ENCODE measurements at places on chromosomes 7 and 10. TPM values are rescaled to one million over a fixed set of nuclear protein-coding genes. Genes with fewer than 3 reads are reported as not detected.

Gene CLEC5A
- total RNA-seq = not detected

DNA sequence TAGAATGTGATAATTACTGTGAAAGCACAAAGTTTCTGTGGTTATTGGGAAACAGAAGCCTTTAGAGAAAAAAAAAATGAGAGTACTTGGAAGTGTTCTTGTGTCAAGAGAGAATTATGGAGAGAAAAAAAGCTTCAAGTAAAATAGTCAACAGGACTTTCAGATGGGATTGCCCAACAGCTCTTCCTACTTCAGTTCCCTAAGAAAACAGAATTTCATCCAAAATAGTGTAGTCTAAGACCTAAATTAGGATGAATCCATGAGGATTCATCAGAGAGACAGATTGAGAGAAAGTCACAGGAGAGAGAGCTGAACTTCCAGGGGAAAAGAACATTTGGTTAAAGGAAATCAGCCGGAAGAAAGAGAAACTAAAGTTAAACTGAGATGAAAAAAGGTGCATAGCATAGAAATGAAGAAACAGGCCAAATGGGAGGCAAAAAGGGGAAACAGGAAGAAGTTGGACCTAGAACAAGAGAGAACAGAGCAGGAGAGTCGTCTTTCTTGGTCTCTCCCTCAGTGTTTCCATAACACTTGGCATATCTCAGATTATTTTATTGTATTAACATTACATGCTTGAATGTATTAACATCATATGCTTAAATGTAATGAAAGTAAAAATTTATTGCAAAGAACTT lies 2.5 kb downstream of the SCIN start:
- no peak for DNase-seq

Gene H2AZ2
- total RNA-seq = 260 TPM

DNA sequence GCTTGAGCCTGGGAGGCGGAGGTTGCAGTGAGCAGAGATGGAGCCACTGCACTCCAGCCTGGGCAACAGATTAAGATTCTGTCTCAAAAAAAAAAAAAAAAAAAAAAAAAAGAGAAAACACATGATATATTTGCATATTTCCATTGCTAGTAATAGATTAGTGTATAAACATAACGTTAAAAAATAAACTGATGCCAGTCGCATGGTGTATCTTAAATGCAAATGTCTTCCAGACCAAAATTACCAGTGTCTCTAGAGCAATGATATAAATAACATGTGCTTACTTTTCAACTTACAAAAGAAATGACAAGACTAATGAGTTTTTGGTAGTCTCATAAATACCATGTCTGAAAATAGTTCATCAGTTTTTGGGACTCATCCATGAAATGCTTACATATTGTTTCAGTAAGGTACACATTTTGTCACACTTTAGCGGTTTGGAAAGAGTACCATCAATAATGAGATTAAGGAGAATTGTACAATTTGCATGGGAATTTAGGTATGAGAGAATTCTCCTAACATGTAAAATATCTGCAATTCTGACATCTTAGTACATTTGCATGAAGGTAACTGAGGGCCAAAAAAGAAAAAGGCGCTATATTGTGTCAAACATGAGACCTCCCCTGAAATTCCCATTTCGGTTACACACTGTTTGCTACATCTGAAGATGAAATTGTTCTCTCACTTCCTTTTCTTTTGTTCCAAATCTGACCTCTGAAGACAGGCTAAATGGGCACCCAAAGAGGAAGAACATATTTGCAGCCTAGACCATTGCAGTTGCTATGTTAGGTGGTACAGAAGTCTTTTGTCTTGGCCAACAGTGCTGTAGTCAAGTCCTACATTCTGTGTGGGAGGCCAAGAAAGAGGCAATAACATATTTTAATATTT lies 51.5 kb upstream of the PIP4K2A start:
- no peak for DNase-seq

GRCh38 chr7:88756802-88757201 lies 2.7 kb upstream of the ZNF804B start:
- no peak for DNase-seq

GRCh38 chr10:32692174-32692573 lies 246.2 kb downstream of the CCDC7 start:
- DNase-seq = no peak

Gene TUBAL3
- 0.11 TPM for total RNA-seq

DNA sequence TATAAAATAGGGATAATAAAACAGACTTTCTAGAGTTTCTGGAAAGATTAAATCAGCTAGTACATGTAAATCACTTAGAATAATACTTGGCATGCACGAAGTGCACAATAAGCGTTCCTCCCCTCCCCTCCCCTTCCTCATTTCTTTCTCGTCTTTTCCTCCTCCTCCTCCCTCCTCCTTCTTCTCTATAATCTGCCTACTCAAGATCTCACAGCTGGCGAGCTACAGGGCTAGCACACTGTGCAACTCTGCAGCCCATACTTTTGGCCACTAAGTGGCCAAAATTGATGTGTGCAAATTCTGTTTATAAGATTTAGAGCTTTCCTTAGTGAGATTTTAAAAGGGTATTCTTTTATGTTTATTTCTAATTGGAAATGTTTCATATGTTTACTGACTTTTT lies 565.3 kb downstream of the PHTF2 start:
- no peak for DNase-seq

DNA sequence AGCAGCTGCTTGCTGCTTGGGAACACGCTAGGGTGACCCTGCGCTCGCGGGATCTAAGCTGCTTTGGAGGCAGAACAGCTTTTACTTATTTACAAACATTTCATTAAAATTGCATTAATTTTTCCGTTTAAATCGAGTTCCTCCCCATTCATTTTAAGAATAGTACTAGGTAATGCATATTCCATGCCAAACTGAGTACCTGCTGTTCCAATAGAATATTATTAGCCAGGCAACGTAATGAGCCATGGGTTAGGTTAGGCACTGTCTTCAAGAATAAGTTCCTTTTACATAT lies 860 bp downstream of the EXOC6 start:
- no peak for DNase-seq

Gene MYH16
- total RNA-seq = 0.53 TPM

DNA sequence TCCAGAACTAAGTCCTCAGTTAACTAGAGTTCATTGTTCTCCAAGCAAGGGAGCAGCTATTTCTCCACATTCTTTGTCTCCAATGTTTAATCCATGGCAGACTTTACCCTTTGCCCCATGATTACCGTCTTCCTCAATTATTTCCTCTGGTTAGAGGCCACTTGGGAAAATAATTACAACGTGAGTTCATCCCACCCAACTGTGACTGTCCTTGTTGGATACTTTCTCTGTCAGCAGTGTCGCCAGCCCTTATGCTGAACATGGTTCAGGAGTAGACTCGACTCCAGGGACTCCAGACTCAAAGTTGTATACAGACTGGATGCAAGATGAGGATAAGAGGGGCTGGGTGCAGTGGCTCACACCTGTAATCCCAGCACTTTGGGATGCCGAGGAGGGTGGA lies 17.1 kb upstream of the SEPHS1 start:
- DNase-seq = no peak

DNA sequence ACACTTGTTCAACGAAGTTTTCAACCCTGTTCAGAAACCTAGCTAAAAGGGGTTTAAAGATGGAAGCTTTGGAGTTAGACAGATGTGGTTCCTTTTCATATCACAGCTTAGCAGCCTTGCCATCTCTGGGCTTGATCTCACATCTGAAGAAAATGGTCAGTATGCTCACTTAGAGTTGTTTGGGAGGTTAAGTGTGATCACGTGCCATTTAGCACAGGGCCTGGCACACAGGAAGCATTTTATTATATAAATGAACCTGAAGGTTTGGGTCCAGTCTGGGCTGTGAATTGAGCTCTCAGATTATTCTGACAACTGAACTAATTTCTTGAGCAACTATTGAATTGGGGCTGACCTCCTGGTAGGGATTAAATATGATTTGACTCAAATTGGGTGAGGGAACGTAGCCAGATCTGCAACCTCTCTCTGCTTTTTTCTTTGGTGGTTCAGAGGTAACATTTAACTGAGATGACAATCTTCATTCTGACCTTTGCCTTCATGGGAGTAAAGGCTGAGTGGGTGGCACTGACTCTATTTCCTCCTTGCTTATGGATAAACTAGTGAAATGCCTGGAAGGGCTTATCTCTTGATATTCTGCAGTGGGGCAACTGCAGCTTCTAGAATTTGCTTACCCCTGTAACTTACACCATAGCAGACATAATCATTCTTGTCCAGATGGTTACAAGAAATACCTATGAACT lies 10.2 kb upstream of the HKDC1 start:
- DNase-seq = no peak

GRCh38 chr10:97333601-97334369 lies 744 bp downstream of the FRAT2 start:
- no peak for DNase-seq

GRCh38 chr10:131571865-131572264 lies 260.3 kb upstream of the TCERG1L start:
- DNase-seq = no peak

- no peak for DNase-seq
Measured at GRCh38 chr7:15463801-15464666, 97.8 kb downstream of the AGMO start.

GRCh38 chr7:79872176-79872575 lies 262.5 kb upstream of the GNAI1 start:
- DNase-seq = no peak

Gene NKX2-3
- 0.07 TPM for total RNA-seq

- DNase-seq = no peak
Measured at GRCh38 chr7:98788966-98789365, 80.8 kb downstream of the TMEM130 start.

GRCh38 chr7:55567571-55567970 lies 4.7 kb downstream of the VOPP1 start:
- DNase-seq = no peak

- DNase-seq = no peak
Measured at GRCh38 chr10:11553773-11554381, 57.6 kb downstream of the USP6NL start.

Gene PPP1R17
- not detected for total RNA-seq
